ENCODE measurements at places on chromosomes 2 and 18.

- H3K4me1 ChIP-seq, result peaks cover 2% of the 10 kb centered on the region
- no peak overlapping the region for H3K27ac ChIP-seq
- H3K27me3 ChIP-seq, result no peaks in the 10 kb centered on the region
- no peak for DNase-seq
- H3K36me3 ChIP-seq, result no peaks in the 10 kb centered on the region
Measured at GRCh38 chr2:75960472-75961009, 249.8 kb upstream of the GCFC2 start.

DNA sequence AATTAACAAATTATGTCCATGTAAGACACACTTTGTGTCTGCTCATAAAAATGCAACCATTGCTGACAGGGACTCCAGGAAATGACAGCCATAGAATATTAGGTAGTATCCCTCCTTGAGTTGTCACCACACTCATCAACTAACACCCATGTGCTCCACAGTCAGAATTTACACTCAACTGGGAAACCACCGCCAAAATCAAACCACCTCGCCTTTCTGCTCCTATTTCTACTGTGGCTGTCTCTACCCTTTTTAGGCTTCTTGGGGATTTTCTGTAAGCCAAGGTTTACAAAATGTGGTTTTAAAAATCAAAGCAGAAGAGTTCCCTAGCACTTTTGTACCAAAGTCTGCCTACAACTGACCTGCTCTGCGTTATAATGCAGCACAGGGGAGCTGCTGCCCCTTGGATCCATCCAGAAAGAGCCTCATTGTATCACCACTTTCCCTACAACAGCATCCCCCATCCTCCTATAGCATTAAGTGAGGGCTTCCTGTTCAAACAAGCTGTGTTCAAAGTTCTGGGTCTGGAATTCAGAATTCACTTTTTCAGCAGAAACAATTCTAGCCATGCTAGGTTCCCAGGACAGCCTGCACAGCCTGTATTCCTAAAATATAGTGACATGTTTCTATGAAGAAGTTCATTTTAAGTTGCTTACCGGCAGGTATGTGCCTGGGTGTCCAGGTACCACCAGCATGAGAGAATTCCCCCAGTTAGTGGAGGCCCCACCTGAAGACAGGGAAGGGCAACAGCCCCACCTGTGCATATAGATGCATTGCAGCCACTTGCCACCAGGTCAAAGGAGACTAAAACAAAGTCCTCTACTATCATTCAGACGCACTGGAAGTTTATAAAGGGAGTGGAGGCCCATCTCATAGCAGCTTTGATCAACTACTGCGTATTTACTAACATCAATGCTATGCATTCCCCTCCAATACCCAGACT lies 104.3 kb downstream of the MYO5B start:
- no peak overlapping the region for H3K27ac ChIP-seq
- no peaks in the 10 kb centered on the region for H3K36me3 ChIP-seq
- peaks cover 5% of the 10 kb centered on the region for H3K4me1 ChIP-seq
- H3K4me3 ChIP-seq, result no peak overlapping the region

- no peaks in the 10 kb centered on the region for H3K4me1 ChIP-seq
- no peaks in the 10 kb centered on the region for H3K36me3 ChIP-seq
- no peak overlapping the region for H3K27ac ChIP-seq
- no peak overlapping the region for H3K4me3 ChIP-seq
- no peaks in the 10 kb centered on the region for H3K27me3 ChIP-seq
Measured at GRCh38 chr2:106932644-106933043, 46.7 kb upstream of the ST6GAL2 start.

GRCh38 chr18:68874361-68874760 lies 76.5 kb downstream of the CCDC102B start:
- no peak overlapping the region for H3K4me3 ChIP-seq
- H3K4me1 ChIP-seq, result no peaks in the 10 kb centered on the region
- no peak for DNase-seq
- H3K27me3 ChIP-seq, result no peaks in the 10 kb centered on the region
- no peak overlapping the region for H3K27ac ChIP-seq

GRCh38 chr18:32868406-32868805 lies 95.6 kb upstream of the KLHL14 start:
- no peak overlapping the region for H3K4me3 ChIP-seq
- no peaks in the 10 kb centered on the region for H3K4me1 ChIP-seq

- H3K4me3 ChIP-seq, result no peak overlapping the region
- H3K4me1 ChIP-seq, result no peaks in the 10 kb centered on the region
- peaks cover 15% of the 10 kb centered on the region for H3K27me3 ChIP-seq
- H3K27ac ChIP-seq, result no peak overlapping the region
Measured at GRCh38 chr2:241843321-241844065, 15.2 kb downstream of the PDCD1 start.

DNA sequence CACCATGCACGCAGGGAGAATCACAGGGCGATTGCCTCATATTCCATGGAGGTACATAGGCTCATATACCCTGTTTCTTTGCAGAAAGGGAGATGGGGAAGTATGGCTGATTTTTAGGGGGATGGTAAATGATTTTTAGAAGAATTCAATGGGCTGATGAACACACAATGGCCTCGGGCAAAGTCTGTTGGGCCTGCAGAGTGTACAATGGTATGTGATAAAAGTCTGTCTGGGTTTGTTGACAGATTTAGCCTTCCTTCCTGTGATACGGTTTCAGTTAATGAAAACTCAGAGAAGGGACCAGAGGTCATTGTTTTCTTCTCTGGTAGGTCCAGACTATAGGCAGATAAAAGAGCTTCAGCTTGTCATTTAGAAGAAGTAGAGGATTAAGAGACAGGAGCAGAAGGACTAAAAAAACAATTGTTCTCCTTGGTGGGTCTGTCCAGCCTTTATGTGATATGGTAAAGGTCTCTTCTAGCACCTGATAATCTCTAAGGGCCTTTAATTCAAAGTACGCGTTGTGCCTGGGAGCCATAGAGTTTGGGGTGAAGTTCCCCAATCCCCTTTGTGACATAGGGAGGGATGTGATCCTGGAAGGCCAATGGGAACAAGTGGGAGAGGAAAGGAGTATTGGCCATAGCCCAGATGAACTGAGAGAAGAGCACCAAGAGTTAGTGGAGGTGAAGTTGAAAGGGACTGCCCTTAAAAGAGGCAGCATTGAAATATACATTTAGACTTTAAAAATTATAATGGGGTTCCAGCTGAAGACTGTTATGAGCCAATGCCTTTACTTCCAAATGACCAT lies 107.5 kb upstream of the SERPINE2 start:
- no peaks in the 10 kb centered on the region for H3K36me3 ChIP-seq
- DNase-seq, result no peak
- no peaks in the 10 kb centered on the region for H3K4me1 ChIP-seq
- no peak overlapping the region for H3K4me3 ChIP-seq
- H3K27ac ChIP-seq, result no peak overlapping the region
- no peaks in the 10 kb centered on the region for H3K27me3 ChIP-seq

DNA sequence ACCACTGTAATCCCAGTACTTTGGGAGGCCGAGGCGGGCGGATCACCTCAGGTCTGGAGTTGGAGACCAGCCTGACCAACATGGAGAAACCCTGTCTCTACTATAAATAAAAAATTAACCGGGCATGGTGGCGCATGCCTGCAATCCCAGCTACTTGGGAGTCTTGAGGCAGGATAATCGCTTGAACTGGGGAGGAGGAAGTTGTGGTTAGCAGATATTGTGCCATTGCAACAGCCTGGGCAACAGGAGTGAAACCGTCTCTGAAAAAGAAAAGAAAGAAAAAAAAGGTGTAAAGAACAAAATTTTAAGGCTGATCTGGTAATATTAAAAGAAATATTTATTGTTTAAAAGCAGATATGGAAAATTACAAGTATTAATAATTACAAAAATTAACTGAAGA lies 29.7 kb downstream of the ZNF804A start:
- no peak overlapping the region for H3K4me3 ChIP-seq
- no peak overlapping the region for H3K27ac ChIP-seq
- no peak for DNase-seq
- H3K4me1 ChIP-seq, result no peaks in the 10 kb centered on the region

DNA sequence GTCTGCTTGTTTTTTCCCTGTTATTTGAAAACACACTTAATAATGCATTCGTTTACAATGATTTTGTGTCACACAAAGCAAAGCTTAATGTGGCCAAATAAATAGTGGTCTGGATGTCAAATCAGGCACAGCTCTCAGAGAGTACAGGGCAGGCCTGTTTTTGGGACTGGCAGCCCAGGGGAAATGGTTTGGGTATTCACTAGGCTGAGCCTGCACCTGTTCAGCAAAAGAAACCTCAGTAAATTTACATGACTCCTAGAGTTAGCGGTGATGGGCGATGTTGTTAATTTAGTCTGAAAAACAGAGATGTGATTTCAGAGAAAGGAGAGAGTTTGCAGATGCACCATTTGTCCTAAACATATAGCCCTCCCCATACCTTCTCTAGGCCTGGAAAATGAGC lies 197.1 kb downstream of the ALK start:
- H3K27me3 ChIP-seq, result no peaks in the 10 kb centered on the region
- no peak overlapping the region for H3K4me3 ChIP-seq
- no peaks in the 10 kb centered on the region for H3K4me1 ChIP-seq
- H3K27ac ChIP-seq, result no peak overlapping the region
- DNase-seq, result no peak

GRCh38 chr2:163737190-163737439 lies 1.3 kb upstream of the FIGN start:
- no peaks in the 10 kb centered on the region for H3K27me3 ChIP-seq
- no peaks in the 10 kb centered on the region for H3K36me3 ChIP-seq
- no peak for DNase-seq
- peak overlapping the region; percentile 97 for H3K27ac ChIP-seq

DNA sequence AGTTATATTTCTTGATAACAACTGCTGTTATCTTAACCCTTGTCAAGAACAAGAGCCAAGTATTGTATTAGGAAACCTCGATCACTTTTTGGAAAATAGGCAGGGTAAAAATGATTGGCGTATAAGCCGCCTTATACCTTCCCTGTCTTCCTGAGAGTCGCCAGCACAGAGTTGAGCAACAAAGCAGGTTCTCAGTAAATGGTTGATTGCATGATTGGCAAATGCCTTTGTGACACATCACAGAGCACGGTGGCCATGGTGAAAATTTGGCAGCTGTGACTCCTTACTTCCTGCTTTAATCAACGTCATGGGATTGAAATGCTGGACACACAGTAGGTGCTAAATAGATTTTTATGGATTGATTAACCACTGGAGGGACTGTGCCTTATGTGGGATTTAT lies 3.9 kb upstream of the KLHL29 start:
- peaks cover 27% of the 10 kb centered on the region for H3K27me3 ChIP-seq
- DNase-seq, result no peak
- H3K36me3 ChIP-seq, result no peaks in the 10 kb centered on the region

Measured in H1 (cell line).